ENCODE measurements at places on chromosomes 11 and 22. TPM values are rescaled to one million over a fixed set of nuclear protein-coding genes. Genes with fewer than 3 reads are reported as not detected.

LARGE1 gene
- 22.6 TPM for total RNA-seq

KDM4E gene
- not detected for total RNA-seq

UPK2 gene
- not detected for total RNA-seq

RAB36 gene
- total RNA-seq, result 0.08 TPM

MAPK8IP2 gene
- total RNA-seq, result 0.16 TPM

PLAAT2 gene
- total RNA-seq, result 0.52 TPM

GRCh38 chr22:29216873-29217666, 11.4 kb downstream of the EMID1 start:
- peak; percentile 56 for DNase-seq

- DNase-seq, result peak; percentile 88
Observed at GRCh38 chr11:86162239-86162638, 82.3 kb upstream of the EED start.

DNA sequence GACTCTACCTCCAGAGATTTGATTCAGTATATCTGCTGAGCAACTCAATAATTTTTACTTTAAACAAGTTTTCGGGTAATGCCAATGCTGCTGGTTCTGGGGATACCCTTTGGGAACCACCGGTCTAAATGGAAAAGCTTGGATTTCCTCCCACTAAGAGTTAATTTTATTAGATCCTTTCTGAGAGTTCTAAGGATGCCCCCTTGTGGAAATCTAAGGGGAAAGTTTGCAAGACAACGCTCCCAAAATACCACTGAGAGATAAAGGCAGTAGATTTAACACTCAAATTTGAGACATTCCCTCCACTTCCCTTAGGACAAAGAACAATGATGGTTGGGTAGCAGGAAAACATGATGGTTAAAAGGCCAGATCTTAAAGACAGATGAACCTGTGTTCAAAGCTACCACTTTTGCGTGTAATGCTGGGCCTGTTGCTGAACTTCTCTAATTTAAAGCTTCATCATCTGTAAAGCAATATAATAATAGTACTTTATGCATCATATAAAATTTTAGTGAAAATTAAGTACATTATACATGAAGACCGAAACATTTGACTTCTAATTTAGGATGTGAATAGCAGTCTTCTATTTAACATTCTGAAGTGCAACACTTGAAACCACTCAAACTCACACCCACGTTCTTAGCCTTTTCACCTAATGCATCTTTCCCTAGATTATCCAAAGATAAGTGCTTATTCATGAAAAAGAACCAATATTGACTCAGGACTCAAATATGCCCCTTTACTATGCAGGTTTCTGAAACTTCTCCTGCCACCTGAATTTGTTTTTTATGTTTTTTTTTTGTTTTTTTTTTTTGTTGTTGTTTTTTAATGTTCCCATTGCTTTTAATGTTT, 110.1 kb upstream of the LUZP2 start:
- peak; percentile 69 for DNase-seq

GRCh38 chr22:20486229-20486628, 9.4 kb downstream of the KLHL22 start:
- no peak for DNase-seq

DNA sequence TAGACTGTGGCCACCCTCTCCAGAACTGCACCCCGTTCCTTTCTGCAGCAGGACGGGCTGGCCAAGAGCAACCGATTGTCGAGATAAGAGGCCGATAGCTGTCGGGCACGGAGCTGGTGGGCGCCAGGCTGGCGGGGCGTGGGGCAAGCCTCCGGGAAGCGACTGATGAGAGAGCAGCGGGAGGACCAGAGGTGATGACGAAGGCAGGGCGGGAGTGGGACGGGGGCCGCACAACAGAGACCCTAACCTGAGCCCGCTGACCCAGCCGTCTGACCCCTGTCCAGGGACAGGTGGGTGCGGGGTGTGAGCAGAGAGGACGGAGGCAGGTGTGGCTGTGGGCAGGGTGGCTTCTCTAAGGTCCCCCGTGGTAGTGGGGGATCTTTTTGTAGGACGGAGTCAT, 7.3 kb upstream of the BRSK2 start:
- no peak for DNase-seq

DNA sequence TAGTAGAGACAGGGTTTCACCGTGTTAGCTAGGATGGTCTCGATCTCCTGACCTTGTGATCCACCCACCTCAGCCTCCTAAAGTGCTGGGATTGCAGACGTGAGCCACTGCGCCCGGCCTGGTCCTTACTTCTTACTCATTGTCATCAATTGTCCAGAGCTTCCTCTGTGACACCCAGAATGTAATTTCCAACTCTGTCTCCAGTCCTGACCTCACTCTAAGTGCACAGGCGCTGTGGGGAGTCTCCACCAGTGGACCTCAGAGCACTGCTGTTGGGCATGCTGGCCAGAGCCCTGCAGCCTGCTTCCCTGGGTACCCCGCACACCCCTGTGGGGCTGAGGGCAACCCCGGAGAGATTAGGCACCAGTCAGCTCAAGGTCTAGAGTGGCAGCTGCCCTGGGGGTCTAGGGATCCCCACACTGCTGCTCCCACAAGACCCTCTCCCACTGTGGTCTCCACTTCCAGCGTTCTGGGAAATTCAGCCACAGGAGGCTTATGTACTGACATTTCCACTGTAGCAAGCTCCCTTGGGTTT, 1140.3 kb downstream of the TBC1D22A start:
- DNase-seq, result no peak

- DNase-seq, result no peak
Observed at GRCh38 chr11:1049431-1049891, 12.9 kb upstream of the MUC6 start.

GRCh38 chr11:46134061-46134460, 12.8 kb upstream of the PHF21A start:
- no peak for DNase-seq

GRCh38 chr11:91624021-91624420, 600.6 kb upstream of the FAT3 start:
- DNase-seq, result no peak

- DNase-seq, result no peak
Observed at GRCh38 chr11:73999581-74000306, 9.1 kb downstream of the UCP3 start.

- DNase-seq, result no peak
Observed at GRCh38 chr22:39940757-39941305, 19.4 kb upstream of the TMA7B start.

DNA sequence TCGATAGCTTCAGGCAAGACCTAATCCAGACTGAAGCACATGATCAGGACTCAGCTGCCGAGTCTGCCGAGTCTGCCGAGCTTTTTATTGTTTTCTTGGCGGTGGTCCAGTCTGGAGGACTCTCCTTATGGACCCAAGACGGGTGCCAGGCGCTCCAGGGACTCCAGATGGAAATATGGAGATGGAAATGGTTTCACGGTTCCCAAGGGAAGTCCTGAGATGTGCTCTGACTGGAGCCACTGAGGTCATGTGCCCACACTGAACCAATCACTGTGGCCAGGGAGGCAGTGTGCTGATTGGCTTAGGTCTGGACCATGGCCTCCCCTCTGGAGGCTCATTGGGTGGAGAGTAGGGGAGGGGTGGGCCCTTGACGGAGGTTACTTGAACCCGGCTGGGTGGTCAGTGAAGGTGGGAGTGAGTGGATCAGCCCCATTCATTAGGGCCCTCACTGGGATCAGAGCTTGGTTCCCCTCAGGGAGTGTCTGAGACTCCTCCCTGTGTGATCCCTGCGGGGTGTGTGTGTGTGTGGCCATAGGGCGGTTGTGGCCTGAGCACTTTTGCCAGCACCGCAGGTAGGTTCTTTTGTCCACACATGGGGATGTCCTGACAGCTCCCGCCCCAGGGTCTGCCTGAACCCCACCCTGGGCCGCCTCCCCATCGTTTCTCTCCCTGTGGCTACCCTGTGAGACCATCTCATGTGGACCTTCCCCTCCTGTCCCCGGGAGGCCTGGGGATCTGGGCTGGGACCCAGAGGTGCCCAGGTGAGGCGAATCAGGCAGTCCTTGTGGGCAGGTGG, 14.0 kb downstream of the RPS6KA4 start:
- DNase-seq, result peak; percentile 10

- peak; percentile 91 for DNase-seq
Observed at GRCh38 chr11:64225608-64226506, at the start of the genes NUDT22 and TRPT1. TSS of gene NUDT22 (plus strand) at chr11:64226274. CDS start at chr11:64226653, 379 bp downstream. TSS of gene TRPT1 (minus strand) at chr11:64226186. CDS start at chr11:64225860, 326 bp downstream.

GRCh38 chr22:37470087-37470445, 16.1 kb downstream of the MFNG start:
- no peak for DNase-seq

GRCh38 chr11:3983101-3983500, 111.5 kb upstream of the RRM1 start:
- DNase-seq, result no peak

Data from myocyte (in vitro differentiated cells).